ENCODE measurements at places on chromosomes 11 and 22. TPM values are rescaled to one million over a fixed set of nuclear protein-coding genes. Genes with fewer than 3 reads are reported as not detected.

IGSF9B gene
- 16.6 TPM for polyA plus RNA-seq

LGR4 gene
- 33.3 TPM for polyA plus RNA-seq

GRIA4 gene
- polyA plus RNA-seq: 7.2 TPM

SLC37A2 gene
- polyA plus RNA-seq: 3.3 TPM

TMA7B gene
- polyA plus RNA-seq: not detected

SIAE gene
- polyA plus RNA-seq: 6.2 TPM

DNA sequence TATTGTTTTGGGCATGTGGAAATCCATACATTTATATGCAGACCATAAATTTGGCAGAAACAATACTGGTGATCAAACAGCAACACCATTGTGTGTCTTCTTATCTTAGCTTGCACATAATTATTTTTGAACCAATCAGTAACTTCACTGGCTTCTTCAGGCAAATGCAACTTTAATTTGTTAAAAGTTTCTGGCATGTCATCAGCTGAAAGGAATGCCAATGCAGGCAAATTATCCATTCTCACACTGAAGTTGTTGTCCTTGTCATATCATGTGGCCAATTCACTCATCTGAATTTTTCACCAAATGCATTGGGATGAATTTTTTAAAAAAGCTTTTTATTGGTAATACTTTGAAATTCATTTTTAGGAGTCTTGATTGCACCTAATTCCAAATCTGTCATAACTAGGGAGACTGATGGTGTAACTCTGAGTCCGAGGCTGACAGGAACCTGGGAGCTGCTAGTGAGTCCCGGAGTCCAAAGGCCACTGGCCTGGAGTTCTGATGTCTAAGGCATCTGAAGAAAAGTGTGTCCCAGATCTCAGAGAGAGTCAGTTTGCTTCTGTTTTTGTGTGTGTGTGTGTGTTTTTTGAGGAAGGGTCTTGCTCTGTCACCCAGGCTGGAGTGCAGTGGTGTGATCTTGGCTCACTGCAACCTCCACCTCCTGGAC is 17.4 kb upstream of the OR10V1 start:
- no peak for DNase-seq

- peak; percentile 38 for DNase-seq
Observed at GRCh38 chr11:58999291-58999680, 60.0 kb downstream of the GLYATL1 start.

- DNase-seq: no peak
Observed at GRCh38 chr11:134275534-134276395, at the start of gene GLB1L3. GLB1L3 (plus strand) TSS chr11:134276379; CDS start chr11:134276741, 362 bp downstream.

DNA sequence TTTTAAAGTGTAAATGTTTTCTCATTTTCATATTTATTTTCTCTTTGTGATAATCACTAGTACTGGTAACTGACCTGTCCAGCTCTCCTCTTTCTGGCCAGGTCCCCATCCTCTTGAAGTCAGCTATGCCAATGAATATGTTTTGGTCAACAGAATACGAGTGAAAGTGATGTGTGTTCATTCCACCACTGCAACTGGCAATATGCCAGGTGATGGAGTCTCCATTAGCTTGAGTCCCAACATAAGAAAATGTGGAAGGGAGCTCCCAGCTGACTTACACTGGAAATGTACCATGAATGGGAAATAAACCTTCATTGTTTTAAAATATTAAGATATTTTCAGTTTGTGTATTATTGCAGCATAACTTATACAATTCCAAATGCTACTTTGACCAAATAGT is 75.8 kb downstream of the CCDC34 start:
- no peak for DNase-seq

GRCh38 chr11:130585545-130585944 is 137.1 kb downstream of the ADAMTS15 start:
- DNase-seq: no peak

DNA sequence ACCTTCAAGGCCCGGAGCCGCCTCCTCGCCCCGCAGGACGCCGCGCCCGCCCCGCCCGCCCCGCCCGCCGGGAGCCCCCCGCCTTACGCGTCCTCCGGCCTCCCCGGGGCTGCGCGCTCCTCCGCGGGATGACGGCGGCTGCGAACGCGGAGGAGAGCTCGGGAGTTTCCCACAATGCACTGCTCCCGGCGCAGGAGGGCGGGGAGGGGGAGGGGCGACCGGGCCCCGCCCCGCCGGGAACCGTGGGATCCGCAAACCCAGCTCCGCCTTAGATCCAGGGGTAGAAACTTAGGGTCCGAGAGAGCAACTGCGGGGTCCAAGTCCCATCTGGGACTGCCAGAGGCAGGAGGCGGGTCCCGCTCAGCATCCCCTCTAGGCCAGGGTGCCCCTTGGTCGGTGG is at the start of gene CEND1:
CEND1 (minus strand) TSS at position 148 of the 400 bp plus-strand sequence. CDS start 1,514 bp downstream, outside the sequence.
- no peak for DNase-seq

GRCh38 chr11:95512177-95512576 is 277.4 kb downstream of the FAM76B start:
- peak; percentile 59 for DNase-seq

DNA sequence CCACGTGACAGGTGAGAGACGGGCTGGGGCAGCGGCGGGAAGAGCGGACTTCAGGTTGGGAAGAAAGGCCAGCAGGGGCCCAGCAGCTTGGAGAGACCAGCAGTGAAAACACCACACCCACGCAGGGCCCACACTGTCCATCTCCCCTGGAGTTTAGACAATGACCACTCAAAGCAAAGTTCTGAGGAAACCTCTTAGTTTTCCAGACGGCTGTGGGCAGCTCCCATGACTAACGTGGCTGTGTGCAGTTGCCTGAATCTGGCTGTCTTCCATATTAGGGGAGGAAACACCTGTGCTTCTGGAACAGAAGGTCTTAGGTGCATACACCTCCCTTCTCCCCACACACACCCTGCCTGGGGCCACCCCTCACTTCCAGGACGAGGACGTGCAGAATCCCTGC is 70.6 kb upstream of the TTLL12 start:
- DNase-seq: peak; percentile 33

DNA sequence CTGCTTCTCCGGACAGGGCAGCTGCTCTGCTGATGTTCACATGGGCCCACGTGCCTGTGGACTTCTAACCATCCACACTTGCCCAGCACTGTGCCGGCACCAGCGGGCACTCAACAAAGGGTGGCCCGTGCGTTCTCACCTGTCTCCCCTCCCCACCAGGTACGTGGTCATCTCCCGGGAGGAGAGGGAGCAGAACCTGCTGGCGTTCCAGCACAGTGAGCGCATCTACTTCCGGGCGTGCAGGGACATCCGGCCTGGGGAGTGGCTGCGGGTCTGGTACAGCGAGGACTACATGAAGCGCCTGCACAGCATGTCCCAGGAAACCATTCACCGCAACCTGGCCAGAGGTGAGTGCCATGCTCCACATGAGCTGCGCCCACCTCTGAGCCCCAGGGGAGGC is 66.7 kb downstream of the SYT13 start:
- DNase-seq: no peak

- DNase-seq: no peak
Observed at GRCh38 chr11:70505761-70506657, 107.7 kb downstream of the CTTN start.

- DNase-seq: peak; percentile 23
Observed at GRCh38 chr11:47641600-47642098, 710 bp downstream of the MTCH2 start.

GRCh38 chr11:84899740-84900139 is 727.4 kb downstream of the DLG2 start:
- no peak for DNase-seq

DNA sequence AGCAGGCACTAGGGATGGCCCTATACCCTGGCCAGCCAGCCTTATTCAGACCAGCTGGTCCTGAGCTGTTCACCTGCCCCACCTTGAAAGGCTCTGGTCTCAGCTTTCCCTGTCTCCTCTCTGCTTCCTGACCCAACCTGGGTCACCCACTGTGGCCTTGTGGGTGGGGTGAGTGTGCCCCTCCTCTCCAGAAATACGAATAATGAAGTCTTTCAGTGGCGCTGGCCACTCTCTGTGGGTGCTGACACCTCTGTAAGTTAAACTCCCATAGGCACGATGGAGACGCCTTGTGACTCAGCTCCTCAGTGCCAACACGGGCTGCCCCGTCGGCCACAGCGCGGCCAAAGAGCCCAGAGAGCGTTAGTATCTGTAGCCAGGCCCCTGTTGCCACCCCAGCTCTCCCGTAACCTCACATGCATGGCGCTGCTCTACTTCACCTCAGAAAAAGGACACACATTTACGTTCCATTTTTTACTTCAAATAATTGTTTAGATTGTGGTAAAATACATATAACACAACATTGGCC is 74.6 kb upstream of the SEPTIN5 start:
- no peak for DNase-seq

- DNase-seq: no peak
Observed at GRCh38 chr11:31943056-31943780, 132.1 kb upstream of the PAX6 start.

DNA sequence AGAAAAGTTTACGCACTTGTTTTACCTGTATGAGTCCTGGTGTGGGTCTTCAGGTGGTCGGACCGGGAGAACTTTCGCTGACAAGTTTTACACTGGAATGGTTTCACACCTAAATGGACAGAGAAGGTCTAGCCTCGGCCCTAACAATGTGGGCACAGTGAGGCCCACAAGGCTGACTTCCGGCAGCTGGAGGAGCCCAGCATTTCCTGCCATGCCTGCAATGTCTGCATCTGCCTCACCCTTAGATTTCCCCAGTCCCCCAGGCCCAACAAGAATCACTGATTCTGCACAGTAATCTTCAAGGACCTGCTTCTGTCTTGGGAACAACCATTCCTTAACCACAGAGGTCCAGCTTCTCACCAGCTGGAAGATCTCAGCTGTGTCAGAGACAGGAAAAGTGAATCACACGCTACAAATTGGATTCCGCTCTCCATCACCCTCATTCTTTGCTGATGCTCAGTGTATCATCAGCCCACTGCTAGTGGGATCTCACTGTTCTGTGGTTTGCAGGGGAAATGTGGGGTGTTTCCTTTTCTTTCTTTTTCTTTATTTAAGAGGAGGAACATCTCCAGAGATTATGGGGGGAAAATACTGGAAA is 43.3 kb downstream of the WT1 start:
- no peak for DNase-seq

- DNase-seq: no peak
Observed at GRCh38 chr11:33347490-33348125, 90.4 kb downstream of the HIPK3 start.

GRCh38 chr22:23225337-23225723 is 45.0 kb downstream of the BCR start:
- no peak for DNase-seq

DNA sequence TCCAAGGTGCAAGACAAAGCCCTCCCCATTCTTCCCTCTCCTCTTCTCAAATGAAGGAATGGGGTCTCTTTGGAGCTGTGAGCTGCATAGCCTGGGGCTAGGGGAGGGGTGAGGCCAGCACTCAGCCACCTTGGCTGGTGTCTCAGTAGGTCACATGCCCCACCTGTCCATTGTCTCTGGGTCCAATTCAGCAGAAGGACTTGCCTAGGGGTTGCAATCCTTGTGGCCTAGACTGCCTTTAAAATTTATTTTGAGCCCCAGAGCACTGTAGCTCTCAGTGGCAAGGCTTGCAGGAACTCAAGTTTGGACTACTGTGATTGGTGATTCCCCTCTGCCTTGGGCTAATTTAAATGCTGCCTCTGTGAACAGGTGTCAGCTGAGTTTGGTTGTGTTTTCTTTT is 336.7 kb downstream of the DDX10 start:
- no peak for DNase-seq

DNA sequence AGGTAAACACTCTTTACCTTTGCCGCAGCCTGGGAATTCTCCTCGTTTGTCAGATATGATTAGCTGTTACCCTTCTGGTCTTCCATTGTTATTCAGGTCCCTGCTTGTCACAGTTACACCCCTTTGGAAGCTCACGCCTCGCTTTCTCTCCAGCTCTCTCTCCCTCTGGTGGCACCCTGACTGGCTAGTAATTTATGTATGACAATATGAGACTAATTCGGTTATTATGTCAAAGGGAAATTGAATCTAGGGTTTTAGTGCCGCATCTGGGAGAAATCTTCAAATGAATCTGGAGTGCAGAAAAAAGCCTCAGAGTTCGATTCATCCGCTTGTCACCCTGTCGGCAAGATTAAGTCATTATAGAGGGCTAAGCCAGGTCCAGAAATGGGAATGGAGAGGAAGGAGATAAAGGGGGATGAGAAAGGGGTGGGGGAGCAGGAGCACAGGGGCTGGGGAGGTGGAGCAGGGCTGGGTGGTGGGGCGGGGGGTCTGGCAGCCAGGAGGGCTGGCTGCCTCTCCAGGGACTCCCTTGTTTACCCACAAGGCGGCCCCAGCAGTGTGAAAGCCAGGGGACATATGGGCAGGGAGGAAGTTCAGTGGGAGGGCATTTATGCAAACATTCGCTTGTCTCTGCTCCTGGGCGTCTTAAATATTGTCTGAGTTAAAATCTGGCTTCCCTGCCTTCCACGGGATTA is 179.0 kb upstream of the NECTIN1 start:
- no peak for DNase-seq

- no peak for DNase-seq
Observed at GRCh38 chr11:68661014-68661413, 23.3 kb upstream of the GAL start.

DNA sequence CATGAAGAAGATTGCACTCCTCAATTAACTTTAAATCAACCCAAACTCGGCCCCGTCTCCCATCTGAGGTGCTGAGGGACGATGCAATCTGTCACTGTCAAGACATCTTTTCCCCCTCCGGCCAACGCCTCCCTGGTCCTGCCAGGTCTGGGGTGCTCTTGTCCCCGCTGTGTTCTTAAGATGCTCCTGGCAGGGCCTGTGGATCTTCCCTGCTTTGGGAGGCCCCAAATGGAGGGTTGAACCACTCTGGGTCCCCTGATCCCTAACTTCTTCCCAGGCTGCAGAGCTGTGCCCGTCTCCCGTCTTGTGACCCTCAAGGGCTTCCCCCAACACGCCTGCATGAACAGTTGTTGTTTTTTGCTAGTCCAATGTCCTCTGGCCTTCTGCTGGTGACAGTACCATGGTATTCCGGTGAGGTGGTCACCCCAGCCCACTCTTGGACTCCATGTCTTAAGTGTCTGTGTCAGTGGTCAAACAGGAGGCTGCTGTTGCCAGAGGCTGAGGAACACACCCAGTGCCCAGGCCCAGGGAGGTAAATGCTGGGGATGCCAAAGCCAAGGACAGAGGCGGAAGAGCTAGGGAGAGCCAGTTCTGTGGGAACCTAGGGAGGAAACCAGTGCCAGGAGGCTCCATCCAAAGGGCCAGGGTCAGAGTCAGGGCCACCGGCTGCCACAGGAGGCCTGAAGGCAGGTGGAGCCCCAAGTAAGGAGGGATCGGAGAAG is 70.6 kb upstream of the SHANK2 start:
- no peak for DNase-seq

DNA sequence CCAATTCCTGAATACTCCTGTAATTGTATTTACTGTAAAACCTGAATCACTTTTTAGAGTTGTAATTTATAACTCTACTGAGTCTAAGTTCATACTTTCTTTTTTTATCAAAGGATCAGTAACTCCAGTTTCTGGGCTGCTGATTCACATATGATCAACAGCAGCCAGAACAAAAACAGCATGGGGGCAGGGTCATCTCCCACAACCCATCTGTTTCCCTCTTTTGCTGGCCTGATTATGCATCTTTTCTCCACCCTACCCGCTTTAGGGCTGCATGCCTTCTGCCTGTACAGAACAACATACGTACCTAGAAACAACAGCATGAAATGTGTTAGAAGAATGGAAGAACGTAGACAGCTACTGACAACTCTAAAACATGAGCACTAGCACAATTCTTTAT is 76.0 kb downstream of the MRTFA start:
- DNase-seq: no peak

- DNase-seq: no peak
Observed at GRCh38 chr22:24003887-24004286, 1.4 kb downstream of the GSTT4 start.

- no peak for DNase-seq
Observed at GRCh38 chr11:72084965-72085364, 4.3 kb downstream of the LRRC51 start.

Measured in muscle of leg (tissue), 16 donors.